ENCODE measurements at places on chromosomes 6 and 20. TPM values are rescaled to one million over a fixed set of nuclear protein-coding genes. Genes with fewer than 3 reads are reported as not detected.

PAK5 gene
- not detected for total RNA-seq

- H3K4me1 ChIP-seq: no peaks in the 10 kb centered on the region
- H3K36me3 ChIP-seq: no peaks in the 10 kb centered on the region
- H3K4me3 ChIP-seq: no peak overlapping the region
- H3K27me3 ChIP-seq: peaks cover 9% of the 10 kb centered on the region
- DNase-seq: no peak
These were observed 26.9 kb upstream of the MOCS1 start for GRCh38 chr6:39961178-39961577.

DNA sequence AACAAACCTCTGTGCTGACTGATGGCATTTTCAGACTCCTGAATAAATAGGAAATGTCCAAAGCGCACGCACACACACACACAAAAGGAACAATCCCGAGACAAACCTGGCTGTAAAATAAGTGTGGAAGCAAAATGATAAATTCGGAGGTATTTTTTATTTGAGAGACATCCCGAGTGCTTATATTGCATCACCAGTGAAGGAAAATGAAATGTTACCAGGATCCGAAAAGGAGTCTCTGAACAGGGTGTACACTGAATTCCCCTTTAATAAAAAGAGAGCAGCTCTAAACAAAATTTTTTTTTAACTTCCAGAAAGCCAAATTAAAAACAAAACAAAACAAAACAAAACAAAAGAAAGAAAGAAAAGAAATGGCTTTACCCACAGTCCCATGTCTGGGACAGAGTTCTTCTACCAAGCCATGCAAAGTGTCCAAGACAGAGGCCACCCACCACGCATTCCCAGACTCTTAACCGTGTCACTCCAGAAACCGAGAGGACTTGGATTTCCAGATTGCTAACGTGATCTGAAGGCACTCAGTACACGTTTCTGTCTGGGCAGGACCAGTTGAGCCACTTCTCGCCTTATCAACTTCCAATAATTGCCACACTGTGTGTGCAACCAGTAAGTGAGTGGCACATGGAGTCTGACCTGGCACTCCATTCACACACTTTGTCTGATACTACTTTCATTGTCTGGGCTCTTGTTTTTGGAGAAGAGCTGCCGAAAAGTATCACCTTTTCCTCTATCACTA is 817 bp downstream of the ME1 start:
- H3K27me3 ChIP-seq: peaks cover 4% of the 10 kb centered on the region
- no peaks in the 10 kb centered on the region for H3K36me3 ChIP-seq
- peak overlapping the region; percentile 20 for H3K4me3 ChIP-seq
- no peak for DNase-seq

- H3K4me1 ChIP-seq: peaks cover 26% of the 10 kb centered on the region
- H3K4me3 ChIP-seq: peak overlapping the region; percentile 83
- no peaks in the 10 kb centered on the region for H3K27me3 ChIP-seq
- peak; percentile 52 for DNase-seq
- H3K27ac ChIP-seq: peak overlapping the region; percentile 54
- H3K36me3 ChIP-seq: peaks cover 7% of the 10 kb centered on the region
These were observed 504 bp downstream of the VPS16 start for GRCh38 chr20:2840967-2841531.

- H3K27ac ChIP-seq: no peak overlapping the region
- H3K4me1 ChIP-seq: no peaks in the 10 kb centered on the region
- no peak overlapping the region for H3K4me3 ChIP-seq
- H3K36me3 ChIP-seq: no peaks in the 10 kb centered on the region
- DNase-seq: no peak
These were observed 603.1 kb downstream of the HACE1 start for GRCh38 chr6:104256646-104257045.

DNA sequence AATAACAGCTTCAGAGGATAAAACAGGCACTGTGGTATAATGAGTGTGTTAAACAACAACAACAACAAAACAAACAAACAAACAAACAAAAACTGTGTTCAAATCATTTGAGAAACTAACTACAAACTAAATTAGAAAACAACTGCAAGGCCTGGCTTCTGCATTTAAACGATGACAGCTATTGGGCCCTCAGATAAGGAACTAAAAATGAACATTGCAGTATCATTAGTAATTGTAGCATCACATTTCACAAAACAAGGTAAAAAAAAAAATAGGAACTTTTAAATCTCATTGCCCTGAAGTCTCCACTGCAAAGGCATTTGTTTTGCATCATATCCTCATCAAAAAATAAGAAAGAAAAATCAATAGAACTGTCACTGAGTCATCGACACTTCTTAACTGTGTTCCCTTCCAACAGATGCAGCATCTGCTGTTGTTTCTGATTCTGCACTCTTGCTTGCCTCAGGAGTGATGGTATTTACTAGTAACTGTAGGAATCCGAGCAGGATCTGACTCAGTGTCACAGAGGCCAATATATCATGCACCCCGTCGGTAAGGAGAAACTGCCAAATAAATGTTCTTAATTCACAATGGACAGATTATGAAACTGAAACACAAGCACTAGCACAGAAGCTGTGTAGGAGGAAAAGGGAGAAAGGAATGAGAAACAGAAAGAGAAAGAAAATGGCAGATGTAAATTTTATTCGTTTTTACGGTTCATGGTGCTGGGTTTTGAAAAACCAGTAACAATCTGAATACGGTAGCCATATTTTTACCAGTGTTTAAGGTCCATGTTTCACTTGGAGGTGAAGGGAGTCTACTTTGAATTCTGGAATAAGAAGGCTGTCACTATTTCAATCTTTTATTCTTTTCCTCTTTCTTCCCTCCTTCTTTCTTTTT is 365.7 kb upstream of the EPHA7 start:
- no peaks in the 10 kb centered on the region for H3K36me3 ChIP-seq
- no peaks in the 10 kb centered on the region for H3K4me1 ChIP-seq
- H3K4me3 ChIP-seq: no peak overlapping the region
- no peaks in the 10 kb centered on the region for H3K27me3 ChIP-seq
- no peak for DNase-seq
- no peak overlapping the region for H3K27ac ChIP-seq

All from natural killer cell (primary cell).